ENCODE measurements at places on chromosomes 16 and 17.

DNA sequence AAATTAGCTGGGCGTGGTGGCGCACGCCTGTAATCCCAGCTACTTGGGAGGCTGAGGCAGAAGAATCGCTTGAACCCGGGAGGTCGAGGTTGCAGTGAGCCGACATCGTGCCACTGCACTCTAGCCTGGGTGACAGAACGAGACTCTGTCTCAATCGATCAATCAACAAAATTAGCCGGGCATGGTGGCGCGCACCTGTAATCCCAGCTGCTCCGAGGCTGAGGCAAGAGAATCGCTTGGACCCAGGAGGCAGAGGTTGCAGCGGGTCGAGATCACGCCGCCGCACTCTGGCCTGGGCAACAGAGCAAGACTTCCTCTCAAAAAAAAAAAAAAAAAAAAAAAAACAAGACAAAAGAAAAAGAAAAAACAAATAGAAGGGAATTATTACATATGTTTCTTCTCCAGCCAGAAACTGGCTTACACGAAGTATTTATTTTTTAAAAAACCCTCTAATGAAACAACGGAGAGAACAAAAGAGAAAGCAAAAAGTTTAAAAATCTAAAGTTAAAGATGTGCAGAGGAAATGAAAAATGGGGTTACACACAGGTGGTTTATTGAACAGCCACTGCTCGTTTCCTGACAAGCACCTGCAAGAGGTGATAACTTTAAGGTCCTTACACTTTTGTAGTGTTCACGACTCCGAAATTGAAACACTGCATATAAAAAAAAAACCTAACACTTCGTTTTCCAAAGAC is 1.4 kb downstream of the SYNRG start:
- DNase-seq, result no peak

GRCh38 chr16:3963203-3963602 is 82.7 kb upstream of the CREBBP start:
- no peak for DNase-seq

DNA sequence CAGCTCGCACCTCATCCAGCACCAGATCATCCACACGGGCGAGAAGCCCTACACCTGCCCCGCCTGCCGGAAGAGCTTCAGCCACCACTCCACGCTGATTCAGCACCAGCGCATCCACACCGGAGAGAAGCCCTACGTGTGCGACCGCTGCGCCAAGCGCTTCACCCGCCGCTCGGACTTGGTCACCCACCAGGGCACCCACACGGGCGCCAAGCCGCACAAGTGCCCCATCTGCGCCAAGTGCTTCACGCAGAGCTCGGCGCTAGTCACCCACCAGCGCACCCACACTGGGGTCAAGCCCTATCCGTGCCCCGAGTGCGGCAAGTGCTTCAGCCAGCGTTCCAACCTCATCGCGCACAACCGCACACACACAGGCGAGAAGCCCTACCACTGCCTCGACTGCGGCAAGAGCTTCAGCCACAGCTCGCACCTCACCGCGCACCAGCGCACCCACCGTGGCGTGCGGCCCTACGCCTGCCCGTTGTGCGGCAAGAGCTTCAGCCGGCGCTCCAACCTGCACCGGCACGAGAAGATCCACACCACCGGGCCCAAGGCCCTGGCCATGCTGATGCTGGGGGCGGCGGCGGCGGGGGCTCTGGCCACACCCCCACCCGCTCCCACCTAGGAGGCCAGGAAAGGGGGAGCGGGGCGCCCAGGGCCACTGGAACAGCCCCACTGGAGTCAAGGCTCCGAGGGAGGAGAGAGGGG is 7.5 kb downstream of the ZNF205 start:
- no peak for DNase-seq

DNA sequence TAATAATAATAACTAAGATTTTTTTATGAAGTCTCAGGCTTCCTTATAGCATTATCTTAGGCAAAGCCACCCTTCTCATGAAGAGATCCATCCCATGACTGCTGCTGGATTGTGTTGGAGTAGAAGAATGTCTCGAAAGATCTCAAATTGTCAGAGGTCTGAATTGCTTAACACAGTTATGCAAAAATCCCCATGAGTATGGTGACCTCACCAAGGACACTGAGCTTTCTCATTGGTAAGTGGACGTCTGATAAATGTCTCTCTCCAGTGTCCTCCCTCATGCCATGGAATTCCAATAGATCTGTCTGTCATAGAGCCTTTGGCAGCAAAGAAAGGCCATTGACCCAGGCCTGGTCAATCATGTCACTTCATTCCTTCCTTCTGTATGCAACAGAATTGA is 264.5 kb downstream of the CDH11 start:
- DNase-seq, result no peak

DNA sequence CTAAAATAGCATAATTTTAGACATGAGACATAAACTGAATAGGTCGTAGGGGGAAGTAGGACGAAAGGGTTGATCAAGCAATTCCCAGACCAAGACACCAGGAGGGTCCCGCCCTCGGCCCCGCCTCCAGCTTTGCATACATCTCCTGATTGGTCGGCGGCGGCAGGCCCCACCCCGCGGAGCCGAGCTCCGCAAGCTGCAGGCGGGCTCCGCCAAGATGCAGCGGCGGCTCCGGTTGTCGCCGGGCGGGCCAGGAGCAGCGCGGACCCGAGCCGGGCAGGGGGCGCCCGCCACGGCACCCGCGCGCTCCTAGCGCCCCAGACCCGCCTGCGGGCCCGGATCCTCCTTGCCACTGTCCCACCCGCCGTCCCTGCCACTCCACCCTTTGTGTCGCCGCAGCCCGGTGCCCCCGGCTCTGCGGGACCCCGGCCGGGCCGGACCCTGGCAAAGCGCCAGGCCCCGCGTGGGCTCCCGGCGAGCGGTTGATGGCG is at the start of gene CDR2L:
TSS of gene CDR2L (plus strand) at position 215 of the 491 bp plus-strand sequence. CDS start 412 bp downstream, outside the sequence.
- DNase-seq, result peak; percentile 45

DNA sequence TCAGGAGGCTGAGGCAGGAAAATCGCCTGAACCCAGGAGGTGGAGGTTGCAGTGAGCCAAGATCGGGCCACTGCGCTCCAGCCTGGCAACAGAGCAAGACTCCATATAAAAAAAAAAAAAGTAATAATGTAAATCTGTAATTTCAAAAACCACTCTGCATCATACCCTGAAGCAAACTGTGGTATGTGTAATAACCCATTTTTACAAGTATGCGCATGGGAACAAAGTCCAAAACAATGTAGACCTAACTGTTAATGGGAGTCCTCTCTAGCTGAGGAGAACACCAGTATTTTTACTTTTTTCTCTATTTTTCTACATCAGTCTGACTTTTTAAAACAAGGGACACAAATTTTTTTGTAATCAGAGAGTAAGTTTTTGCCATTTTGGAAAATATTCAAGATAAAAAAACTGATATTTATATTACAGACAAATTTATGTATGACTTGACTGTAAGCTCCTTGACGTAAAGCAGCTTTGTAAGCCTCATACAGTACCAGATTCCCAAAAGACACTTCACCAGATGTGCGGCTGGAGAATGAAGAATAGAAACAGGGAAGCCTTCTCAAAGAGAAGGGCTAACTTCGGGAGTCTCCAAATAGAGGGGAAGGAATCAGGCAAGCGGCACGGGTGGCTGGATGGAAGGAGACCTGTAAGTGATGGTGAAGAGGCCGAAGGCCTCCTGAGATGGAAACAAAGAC is 25.7 kb downstream of the CMTM4 start:
- peak; percentile 62 for DNase-seq

GRCh38 chr16:59590845-59591244 is 856.7 kb upstream of the GOT2 start:
- DNase-seq, result no peak

- no peak for DNase-seq
Observed at GRCh38 chr17:61178284-61178683, 221.4 kb upstream of the TBX2 start.

DNA sequence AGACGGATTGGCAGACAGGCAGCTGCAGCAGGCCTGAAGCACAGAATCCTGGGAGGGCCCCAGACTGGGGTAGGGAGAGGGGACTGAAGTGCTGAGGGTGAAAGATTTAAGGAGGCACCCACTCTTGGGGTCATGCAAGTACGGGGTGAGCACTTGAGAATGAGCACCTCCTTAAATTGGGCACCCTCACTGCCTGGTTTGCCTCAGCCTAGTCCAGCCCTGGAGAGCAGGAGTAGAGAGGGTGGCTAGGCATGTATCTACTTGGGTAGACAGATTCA is 154.1 kb upstream of the CDC42EP4 start:
- DNase-seq, result no peak

DNA sequence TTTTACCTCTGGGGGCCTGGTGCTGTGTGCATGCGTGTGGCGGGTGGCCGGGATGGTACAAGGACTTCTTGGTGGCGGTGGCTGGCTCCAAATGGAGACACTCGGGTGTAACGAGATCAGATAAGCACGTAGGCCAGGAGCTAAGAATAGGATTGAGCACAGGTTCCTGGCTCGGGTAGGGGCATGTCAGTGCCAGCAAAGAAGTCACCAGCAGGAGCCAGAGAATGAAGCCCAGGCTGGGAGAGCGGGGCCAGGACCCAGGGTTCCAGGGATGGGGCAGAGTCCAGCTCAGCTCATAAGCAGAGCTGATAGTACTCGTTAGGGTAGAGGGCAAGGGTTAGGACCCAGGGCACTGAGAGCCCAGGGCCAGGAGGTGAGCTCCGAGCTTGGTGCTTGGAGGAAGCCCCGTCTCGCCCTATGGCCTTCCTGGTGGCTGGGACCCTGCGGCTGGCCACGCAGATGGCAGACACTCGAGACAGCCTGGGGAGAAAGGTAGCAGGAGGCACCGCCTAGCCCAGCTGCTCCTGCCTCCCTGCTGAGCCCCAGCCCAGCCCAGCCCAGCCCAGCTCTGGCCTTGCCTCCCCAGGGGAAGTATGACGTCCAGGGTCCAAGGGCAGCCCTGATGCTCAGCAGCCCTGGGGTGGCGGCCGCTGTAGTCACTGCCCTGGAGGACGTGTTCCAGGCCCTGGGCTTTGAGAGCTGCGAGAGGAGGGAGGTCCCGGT is 8.9 kb downstream of the ZNF213 start:
- no peak for DNase-seq

- no peak for DNase-seq
Observed at GRCh38 chr17:82582213-82582612, 62.7 kb downstream of the FOXK2 start.

Measured in SK-N-MC (cell line).